Stimulated activated CD8-positive, alpha-beta memory T cell treated with anti-CD3 and anti-CD28 coated beads, Interleukin-12 subunit alpha, Interleukin-12 subunit beta, amount 100 ng/mL, for 4 hours (primary cell): ENCODE measurements at places on chromosomes 11 and 22.

DNA sequence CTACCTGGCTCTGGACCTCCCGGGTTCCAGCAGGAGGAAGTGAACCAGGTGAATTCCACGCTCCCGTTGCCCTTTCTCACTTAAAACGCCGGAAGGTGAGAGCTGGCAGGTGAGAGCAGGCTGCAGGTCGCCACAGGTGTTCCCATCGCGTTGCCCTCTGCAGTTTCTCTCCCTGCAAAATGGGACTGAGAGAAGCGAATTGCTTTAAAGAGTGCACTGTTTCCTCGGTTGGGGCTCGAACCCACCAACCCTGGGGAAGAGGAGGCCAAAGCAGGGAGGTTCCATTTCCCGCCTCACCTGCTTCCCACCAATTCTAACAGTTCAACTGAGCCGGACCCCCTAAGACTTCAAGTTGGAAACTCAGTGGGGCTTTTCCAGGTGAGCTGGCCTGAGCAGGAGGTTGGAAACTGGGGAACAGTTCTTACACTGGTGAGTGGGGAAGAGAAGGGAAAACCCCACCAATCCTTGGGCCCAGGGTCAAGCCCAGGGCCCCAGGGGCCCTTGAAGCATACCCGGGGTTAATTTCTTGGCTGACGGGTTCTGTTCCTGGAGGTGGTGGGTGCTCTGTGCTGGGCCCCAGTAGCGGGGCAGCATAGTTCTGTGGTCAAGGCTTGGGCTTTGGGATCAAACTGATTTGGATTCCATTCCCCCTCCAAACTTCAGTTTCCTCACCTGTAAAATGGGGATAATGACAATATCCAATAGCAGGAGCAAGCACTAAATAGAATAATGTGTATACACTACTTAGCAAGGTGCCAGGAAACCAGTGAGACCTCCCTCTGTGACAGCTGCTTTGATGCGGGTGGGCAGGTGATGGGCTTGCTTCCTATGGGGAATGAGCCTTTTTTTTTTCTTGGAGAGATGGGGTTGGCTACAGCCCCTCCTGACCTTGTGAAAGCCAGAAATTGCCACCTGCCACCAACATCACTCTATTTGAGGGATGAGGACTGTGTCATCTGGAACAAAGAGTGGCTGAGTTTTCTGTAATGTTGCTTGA, 788 bp downstream of the CD82 start:
- DNase-seq: no peak

DNA sequence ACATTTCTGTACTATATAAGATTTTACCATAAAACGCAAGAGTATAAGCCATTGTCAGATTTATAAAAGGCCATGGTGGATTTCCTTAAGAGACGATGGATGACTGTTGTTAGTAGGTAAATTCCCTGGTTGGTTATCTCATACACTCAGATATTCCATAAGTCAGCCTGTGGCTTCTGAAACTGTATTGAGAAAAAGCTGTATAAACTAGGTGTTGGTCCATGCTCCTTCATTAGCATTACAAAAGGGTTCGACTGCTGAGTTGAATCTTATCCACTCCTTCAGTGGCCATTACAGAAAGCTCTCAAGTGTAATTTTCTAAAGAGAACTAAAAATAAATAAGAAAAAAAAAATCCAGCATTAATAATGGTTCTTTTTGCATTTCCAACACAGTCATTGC, 5.3 kb downstream of the GRAP2 start:
- DNase-seq: no peak

- no peak for DNase-seq
These were observed 11.7 kb downstream of the BTG4 start for GRCh38 chr11:111500481-111500880.

- no peak for DNase-seq
These were observed 10.8 kb upstream of the IFITM3 start for GRCh38 chr11:331358-332060.

DNA sequence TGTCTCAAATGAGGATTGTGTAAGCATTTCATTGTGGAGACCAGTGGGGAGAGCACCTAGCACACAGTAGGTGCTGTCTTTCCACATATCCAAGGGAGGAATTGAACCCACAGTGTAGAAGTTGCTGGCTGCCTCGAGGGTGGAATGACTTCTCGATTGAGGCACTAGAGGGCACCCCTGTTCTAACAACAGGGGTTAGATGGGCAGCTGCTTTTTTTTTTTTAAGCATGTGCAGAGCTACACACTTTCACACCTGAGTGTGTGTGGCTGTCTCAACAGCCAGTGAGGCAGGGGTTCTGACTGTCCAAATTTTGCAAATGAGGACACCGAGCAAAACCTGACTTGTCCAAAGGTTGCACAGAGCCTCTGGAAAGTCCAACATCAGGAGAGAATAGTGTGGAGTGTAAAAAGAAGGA, 118.2 kb upstream of the CRYBB3 start:
- no peak for DNase-seq

GRCh38 chr11:15772981-15773380, 583.4 kb downstream of the SOX6 start:
- no peak for DNase-seq

DNA sequence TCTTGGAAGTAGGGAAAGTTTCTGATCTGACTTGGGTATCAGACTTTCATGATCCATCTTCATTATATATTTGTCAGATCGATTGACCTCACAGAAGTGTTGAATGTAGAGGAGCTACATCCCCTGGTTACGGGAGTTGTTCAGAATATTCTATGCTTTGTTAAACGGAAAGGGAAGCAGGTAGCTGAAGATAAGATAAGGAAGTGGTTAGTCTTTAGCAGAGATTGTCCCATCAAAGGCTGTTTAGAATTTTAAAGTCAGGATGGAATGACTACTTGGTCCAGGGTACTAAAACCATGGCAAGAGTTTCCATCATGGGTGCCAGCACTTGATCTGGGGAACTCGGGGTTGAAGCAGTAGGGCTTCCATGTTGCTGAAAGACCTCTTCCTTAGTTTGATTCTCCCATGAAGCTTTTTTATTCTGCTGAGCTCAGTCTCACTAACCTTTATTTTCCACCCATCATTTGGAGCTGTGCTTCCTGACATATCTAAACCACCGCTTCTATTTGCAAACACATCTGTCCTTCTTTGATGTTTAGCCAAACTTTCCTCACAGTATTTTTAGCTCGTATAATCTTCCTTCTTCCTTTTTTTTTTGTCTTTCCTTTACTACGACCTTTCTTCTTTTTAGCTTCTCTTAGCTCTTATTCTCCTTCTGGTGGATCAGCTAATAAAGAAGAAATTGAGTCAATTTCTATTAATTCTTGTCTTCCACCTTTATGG, 4.0 kb upstream of the C22orf31 start:
- no peak for DNase-seq
